CD4-positive, alpha-beta T cell treated with Interleukin-4 for 1 hour (primary cell): ENCODE measurements at places on chromosomes 16 and 17.

- DNase-seq: no peak
These were observed 67.9 kb downstream of the METRNL start for GRCh38 chr17:83147280-83147679.

- peak; percentile 87 for DNase-seq
These were observed 2.7 kb downstream of the ZFPM1 start for GRCh38 chr16:88455610-88456355.

GRCh38 chr16:684961-685696 is 995 bp upstream of the JMJD8 start:
- no peak for DNase-seq

DNA sequence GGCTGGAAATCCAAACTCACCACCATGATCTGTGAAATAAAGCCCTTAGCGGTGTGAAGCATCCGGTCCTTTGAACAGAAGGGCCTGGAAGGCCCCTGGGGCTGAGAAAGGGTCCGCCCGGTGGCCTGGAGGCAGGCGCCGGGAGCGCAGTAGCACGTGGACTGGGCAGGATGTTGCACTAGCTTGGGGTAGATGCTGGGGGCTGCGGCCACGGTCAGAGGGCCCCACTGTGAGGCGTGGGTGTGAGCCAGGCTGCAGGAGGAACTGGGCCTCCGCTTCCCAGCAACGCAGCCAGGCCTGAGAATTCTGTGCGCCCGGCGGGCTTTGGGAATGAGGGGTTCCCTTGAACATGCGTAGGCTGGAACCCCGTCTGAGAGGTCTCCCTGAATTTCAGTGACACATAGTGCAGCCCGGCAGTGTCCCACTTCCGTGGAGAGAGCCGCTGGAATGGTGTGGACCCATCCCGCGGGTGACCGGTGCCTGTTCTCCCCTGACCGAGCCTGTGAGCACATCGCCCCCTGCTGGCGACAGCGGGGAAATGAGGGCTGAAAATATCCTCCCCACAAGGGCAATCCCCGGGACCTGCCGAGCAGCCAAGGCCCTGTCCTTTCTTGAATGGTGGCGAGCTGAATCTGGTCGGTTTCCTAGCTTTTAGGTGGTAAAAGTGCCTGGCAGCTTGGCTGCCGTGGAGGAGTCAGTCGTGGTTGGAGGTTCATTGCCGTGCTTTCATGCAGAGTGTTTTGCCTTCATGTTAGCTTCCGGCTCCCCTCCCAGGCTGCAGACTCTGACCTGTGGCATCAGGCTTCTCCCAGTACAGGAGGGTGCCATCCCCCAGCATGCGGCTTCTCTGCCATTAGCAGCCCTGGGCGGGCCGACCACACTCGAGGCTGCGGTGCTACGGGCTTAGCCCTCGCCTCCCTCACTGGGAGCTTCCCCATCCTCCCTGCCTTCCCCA is 43.8 kb downstream of the DNAJA2 start:
- peak; percentile 64 for DNase-seq

DNA sequence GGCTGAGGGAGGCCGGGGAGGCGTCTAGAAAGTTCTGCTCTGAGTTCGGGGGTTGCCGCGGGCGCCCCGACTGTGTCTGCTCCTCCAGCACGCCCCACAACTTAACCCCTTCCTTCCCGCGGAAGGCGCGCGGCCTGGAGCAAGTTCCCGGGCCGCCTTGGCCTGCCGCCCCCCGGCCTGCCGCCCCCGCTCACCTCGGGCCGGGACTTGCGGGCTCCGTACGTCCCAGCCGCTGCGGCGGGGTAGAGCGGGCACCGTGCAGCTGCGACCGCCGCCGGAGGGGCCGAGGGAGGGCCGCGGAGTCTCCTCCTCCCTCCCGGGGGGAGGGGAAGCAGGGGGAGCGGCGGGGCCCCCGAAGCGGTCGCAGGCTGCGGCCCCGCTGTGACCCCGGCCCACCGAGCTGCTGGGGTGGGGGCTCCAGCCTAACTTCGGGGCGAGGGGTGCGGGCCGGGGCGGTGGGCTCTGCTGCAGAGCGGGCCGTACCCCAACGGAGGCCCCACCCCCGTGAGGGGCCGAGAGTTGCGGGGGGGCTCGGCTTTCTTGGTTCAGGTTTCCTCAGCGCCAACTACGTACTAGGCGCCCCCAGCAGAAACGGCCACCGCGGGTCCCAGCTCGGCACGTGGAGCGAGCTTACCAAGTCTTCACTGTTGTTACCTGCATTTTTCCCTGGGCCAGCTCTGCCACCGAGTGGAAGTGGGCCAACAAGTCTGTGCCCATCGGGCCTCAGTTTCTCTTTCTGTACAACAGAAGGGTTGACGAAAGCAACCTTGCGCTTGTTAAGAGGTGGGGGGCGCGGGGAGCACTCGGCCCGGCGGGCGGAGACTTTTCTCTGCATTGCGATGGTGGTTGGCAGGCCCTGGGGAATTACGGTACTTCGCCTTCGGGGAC is at the start of gene CCDC102A:
CCDC102A (minus strand) TSS at position 266 of the 888 bp plus-strand sequence. CDS start 7,394 bp downstream, outside the sequence.
- DNase-seq: no peak

DNA sequence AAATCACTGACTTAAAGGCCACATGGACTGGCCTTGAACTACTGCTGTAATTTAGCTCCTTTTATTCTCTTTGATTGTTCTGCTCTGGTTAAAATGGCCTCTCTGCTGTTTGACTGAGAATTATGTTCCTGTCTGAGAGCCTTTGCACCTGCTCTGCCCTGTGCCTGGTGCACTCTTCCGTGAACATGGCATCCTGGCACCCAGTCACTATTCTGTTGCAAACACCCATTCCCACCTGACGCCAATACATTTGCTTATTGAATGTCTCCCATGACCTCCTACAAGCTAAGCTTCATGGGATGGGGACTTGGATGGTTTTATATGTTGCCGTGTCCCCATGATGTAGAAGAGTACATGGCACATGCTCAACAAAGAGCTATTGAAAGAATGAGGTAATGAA is 20.1 kb downstream of the HSD17B2 start:
- DNase-seq: no peak

- DNase-seq: no peak
These were observed 34.5 kb upstream of the CLEC18B start for GRCh38 chr16:74455619-74456289.

DNA sequence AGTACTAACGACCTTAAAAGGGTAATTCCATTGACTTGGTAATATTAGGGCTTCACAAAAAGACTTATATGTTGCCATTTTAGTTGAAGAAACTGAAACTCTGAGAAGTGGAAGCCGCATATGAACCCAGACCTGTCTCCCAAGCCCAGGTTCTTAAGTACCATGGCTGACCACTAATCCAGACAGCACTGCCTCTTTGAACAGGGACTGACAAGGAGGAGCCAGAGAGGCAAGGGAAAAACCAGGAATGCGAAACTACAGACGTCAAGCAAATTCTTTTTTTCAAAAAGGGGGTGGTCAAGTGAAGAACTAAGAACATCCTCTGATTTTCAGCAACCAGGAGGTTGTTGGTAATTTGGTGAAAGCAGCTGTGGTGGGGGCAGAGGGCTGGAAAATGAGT is 15.2 kb downstream of the CYB5D1 start:
- no peak for DNase-seq

DNA sequence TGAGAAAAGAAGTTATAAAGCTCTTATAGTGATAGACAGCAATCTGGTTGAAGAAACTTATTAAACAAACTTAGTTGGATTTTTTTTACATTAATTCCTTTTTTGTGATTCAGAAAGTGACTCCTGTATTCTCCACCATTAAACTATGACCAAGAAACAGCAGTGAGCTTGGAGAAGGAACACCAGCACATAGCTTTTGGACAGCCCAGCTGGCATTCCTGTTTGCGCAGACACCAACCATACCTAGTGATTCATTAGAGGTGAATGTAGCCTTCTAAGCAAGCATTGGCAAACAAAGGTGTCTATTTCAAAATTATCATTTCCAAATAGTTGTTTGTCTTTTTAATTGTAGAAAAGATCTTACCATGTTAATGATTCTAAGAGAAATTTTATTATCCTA is 94.4 kb downstream of the STXBP4 start:
- DNase-seq: no peak

- no peak for DNase-seq
These were observed 7.2 kb upstream of the USP10 start for GRCh38 chr16:84692451-84693214.

GRCh38 chr17:51097708-51098446 is 22.8 kb downstream of the SPAG9 start:
- DNase-seq: no peak

DNA sequence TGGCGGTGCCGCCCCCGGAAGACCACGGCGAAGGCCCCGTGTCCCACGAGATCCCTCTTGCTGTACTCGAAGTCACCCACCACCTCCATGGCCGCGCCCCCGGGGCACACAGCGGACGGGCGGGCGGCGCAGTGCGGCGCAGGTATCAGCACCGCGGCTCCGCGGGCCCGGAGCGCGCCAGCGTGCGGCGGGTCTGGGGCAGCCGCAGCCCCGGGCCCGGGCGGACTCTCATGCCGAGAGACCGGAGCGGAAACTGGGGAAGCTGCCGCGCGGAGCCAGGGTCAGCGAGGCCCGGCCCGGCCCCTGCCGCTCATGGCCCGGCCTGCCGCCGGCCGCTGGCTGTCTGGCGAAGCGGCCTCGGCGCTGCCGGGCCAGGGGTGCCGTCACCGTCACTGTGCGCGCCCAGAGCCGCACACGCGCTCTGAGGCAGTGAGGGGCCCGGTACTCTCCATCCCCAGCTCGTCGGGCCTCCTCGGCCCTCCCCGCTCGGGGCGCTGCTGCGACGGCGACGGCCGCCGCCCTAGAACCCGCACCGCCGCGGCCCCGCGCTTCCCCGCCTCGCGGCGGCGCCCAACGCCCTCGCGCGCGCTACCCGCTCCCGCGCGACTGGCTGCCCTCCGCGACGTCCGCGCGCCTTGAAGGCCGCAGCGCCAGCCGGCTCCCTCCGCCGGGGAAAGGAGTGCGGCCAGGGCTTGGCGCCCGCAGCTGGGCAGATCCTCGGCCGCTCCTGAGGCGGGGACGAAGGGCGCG is at the start of gene ULK2:
ULK2 (minus strand) TSS at position 608 of the 750 bp plus-strand sequence; CDS start at position 89, 519 bp downstream.
- DNase-seq: peak; percentile 50

DNA sequence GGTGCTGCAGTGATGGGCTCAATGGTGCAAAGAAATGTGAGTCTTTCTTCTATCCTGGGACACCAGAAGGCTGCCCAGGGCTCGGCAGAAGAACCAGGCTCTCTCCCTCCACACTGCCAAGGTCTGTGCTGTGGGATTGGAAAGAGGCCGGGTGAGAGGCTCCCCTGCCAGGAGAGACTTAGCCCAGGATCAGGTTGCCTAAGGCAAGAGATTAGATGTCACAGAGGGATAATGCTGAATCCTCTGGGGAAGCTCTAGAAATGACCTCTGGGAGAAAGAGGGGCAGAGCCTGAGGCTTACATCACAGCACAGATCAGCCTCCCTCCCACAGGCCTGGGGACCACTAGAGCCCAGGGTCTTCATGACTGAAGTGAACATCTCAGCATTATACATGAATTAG is 5.7 kb upstream of the DOC2B start:
- no peak for DNase-seq

DNA sequence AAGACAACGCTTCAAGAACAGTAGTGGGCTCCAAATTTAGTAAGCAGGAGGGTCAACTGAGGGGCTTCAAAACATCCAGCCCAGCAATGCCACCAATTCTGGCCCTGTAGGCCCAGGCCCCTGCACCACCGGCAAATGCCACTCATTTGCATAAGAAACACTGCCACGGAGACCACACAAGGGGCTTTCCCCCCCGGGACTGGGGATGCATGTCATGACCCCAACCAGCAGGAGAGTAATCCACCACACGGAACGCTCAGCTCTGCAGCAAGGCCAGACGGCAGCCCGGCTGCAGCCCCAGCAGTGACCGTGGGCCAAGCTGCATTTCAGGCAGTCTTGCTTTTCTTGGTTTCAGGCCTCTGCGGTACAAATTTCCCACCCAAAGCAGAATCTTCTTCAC is 14.1 kb downstream of the TMEM11 start:
- no peak for DNase-seq

- no peak for DNase-seq
These were observed 5.8 kb downstream of the CDH5 start for GRCh38 chr16:66372078-66372897.

DNA sequence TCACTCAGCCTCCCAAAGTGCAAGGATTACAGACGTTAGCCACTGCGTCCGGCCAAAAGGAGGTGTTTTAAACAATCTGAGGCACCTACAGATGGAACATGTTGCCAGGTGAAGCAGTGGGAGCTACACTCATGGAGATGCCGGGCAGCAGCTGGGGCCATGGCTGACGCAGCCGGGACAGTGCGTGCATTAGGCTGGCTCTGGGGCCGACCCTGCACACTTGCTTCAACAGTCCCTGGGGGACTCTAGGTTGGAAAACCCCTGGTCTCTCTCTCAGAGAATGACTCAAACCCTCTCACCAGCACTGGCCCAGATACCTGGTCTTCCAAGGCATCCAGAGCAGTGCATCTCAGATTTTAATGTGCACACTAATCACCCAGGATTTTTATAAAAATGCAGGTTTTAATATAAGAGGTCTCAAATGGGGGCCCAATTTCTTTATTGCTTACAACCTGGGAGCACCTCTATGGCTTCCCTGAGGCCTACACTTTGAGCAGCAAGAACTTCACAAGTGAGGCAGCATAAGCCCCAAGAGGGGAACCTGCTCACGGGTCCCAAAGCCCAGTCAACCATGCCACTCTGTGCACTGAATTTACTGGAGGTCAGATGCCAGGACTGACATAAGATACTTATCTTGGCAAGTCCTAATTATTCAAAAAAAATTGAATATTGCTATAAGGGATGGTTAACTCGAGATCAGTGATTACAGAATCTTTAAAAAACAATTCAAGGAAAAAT is 70.8 kb upstream of the TRAP1 start:
- no peak for DNase-seq

- no peak for DNase-seq
These were observed 13.3 kb upstream of the GAS7 start for GRCh38 chr17:10211666-10212065.

- no peak for DNase-seq
These were observed 30.8 kb upstream of the GAS7 start for GRCh38 chr17:10229181-10229580.

DNA sequence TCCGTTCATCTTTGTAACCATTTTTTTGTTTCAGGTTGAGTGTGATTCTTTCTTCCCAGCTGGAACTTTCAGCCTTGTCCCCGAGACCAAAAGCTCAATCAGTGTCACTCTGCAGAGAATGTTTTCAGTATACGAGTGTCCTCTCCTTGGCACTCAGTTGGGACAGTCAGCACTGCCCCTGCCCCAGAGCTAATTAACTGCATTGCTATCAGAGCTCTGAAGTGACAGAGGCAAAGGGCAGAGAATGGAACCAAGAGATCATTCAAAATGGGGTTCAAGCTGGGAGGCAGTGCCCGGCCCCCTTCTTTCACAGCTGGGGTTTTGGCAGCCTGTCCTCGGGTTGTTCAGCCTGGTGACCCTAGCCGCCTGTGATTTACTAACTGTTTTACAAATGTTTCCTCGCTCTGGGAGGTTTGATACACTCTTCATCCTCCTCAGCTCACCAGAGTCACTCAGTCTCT is 195.9 kb upstream of the TBX2 start:
- DNase-seq: no peak

GRCh38 chr17:43852571-43852970 is 5.6 kb downstream of the CD300LG start:
- DNase-seq: no peak

DNA sequence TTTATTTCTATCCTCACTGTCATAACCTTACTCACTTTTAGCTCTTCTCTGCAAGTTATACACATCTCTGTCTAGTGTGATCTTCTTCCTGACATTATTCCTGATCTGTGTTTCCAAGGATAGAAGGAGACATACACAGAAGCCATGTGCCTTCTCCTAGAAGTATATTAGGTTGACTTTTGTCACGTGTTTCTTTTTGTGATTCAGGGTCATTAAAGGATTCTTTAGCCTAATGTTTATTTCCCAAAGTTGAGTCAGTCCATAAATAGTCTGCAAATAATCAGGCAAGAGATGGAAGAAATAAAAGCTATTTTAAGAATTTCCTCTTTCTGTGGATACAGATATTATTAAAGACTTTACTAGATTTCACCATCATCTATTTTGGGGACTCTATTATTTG is 214.1 kb upstream of the GOT2 start:
- no peak for DNase-seq
